ENCODE measurements at places on chromosomes 13 and 19.
A peak's percentile ranks its signal among the peaks of the same experiment; 100 is the strongest.

GRCh38 chr13:23289917-23290357, 109.2 kb downstream of the SGCG start:
- peak; percentile 23 for DNase-seq

DNA sequence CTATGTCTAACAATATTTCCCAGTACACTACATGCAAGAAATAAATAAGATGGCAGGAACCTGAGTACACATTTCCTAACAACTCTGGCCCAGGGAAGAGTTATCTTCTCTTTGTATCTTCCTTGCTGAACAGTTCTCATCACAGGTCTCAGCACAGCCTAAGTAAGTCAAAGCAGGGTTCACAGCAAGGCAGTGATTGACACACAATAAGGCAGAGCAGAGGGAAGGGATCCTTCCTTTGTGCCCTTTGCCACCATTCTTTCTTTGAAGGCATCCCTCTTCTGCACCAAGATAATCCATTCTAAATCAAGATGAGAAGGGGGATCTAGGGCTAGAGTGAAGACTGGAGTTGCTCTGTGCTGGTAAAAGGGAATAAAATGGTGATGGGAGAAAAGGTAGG, 73.4 kb upstream of the TRPC4 start:
- DNase-seq = no peak

DNA sequence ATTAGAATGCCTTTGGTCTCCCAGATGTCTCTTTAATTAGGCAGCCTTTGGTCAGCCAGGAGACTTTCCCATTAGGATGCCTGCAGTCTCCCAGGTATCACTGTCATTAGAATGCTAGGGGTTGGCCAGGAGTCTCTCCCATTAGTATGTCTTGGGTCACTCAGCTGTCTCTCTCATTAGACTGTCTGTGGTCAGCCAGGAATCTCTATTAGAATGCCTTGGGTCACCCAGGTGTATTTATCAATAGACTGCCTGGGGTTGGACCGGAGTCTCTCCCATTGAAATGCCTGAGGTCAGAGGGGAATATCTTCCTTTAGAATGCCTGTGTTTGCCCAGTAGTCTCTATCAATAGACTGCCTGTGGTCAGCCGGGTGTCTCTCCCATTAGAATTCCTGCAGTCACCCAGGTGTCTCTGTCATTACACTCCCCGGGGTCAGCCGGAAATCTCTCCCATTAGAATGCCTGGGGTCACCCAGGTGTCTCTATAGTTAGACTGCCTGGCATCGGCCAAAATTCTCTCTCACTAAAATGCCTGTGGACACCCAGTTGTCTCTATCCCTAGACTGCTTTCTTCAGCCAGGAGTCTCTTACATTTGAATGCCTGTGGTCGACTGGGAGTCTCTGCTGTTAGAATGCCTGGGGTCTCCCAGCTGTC, 1460.3 kb downstream of the UQCRFS1 start:
- no peak for DNase-seq

- no peak for DNase-seq
Measured at GRCh38 chr19:1098177-1099051, 3.2 kb upstream of the POLR2E start.

DNA sequence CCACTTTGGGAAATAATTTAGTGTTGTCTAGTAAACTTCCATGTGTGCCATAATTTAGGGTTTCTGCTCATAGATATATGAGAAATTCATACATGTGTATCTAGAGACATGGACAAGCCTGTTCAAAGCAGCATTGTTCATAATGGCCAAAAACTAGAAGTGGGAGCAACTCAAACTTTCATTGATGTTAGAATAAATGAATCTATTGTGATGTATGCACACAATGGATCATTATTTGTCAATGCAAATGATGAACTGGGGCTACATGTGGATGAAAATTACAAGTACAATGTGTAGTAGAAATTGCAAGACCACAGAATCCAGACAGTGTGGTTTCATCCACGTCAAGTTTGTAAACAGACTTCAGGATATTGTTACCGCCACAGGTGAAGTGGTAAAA, 284.7 kb downstream of the SLC7A1 start:
- no peak for DNase-seq

- DNase-seq = no peak
Measured at GRCh38 chr13:30731361-30732045, 3.8 kb upstream of the ALOX5AP start.

GRCh38 chr19:20186174-20186573, 19.2 kb downstream of the ZNF486 start:
- DNase-seq = no peak

DNA sequence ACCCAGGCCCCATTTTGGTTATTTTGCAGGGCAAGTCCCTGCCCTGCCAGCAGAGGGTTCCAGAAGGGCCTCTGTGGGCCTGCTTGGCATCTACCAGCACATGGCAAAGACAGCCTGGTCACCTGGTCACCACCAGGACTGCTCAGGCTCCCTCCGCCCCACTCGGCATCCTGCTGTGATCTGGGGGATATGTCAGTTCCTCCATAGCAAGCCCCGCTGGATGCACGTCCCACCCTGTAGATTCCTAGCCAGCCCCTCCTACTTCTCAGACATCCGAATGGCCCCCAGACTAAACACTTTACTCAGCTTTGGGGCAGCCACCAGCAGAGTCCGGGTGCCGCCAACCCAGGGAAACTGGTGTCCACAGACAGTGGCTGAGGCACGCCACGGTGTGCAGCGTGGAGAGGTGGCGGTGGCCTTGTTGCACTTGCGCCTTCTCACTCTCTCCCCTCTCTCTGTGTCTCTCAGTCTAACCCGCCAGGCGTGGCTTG, 31.8 kb upstream of the USE1 start:
- no peak for DNase-seq

GRCh38 chr13:81987677-81988357, 1646.9 kb upstream of the SPRY2 start:
- no peak for DNase-seq

- DNase-seq = no peak
Measured at GRCh38 chr19:18943465-18943864, 2.4 kb upstream of the HOMER3 start.

DNA sequence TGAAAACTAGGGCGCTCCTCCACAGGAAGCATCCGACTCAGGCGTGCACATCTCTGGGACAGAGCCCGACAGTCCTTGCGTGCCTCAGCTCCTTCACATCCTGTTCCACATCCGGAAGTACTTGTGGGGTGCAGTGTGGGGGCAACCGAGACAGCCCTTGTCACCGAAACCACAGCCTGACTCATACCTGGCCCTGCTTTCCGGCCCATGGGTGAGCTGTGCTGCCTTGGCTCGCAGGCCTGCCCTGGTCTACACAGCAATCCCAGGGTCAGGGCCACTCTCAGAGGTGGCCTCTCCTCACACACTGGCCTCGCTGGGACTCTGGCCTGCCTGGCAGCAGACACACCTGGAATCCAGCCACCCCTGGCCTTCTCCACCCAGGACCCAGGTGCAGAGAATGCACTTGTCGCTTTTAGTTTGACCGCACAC, 100.4 kb downstream of the STK24 start:
- DNase-seq = peak; percentile 20

- DNase-seq = no peak
Measured at GRCh38 chr13:23443110-23443509, 9.6 kb upstream of the SACS start.

DNA sequence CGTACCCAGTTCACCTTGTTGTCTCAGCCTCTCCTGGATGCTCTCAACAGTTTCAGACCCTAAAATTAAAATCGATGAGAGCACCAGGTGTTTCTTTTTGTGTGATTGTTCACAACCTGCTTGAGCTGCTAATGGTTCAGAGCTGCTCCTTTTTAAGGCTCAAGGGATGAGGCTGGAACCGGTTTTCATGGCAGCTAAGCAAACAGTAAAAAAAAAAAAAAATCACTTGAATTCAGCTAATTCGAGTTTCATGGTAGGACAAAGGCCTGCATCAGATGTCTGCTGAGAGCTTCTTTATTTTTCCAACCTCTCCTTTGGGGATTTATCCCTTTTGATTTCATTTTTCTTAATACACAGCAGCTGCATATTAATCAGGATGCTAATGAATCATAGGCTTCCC, 6.5 kb downstream of the SYCE2 start:
- DNase-seq = no peak

GRCh38 chr13:109293166-109293565, 493.2 kb downstream of the IRS2 start:
- no peak for DNase-seq

DNA sequence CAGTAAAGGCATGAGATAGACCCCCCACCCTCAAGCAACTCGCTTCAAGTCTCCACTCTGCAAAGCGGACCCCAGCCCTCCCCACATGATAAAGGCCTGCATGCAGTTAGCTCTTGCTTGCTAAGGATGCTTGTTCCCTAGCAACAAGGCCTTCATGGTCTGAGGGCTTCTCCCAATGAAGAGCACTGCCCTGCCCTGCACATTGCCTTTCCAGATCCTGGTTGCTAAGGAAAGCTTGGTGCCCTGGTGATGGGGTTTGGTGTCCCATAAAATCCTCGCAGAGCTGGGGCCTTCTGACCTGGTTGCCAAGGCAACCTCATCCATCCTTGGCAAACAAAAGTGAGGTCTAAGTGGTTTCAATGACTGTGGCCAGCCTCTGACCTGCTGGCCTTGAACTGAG, 6.0 kb downstream of the DBP start:
- no peak for DNase-seq

DNA sequence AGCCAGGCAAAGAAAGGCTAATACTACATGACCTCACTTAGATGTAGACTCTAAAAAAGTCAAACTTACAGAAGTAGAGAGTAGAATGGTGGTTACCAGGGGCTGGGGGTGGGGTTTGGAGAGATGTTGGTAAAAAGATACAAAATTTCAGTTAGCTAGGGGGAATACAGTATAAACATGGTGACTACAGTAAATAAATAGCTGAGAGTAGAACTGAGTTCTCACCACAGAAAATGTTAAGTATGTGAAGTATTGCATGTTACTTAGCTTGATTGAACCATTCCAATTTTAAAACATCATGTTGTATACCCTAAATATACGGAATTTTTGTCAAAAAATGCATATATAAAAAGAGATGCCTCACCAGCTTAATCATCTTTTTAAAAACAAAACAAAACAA, 67.5 kb upstream of the DOCK9 start:
- no peak for DNase-seq

DNA sequence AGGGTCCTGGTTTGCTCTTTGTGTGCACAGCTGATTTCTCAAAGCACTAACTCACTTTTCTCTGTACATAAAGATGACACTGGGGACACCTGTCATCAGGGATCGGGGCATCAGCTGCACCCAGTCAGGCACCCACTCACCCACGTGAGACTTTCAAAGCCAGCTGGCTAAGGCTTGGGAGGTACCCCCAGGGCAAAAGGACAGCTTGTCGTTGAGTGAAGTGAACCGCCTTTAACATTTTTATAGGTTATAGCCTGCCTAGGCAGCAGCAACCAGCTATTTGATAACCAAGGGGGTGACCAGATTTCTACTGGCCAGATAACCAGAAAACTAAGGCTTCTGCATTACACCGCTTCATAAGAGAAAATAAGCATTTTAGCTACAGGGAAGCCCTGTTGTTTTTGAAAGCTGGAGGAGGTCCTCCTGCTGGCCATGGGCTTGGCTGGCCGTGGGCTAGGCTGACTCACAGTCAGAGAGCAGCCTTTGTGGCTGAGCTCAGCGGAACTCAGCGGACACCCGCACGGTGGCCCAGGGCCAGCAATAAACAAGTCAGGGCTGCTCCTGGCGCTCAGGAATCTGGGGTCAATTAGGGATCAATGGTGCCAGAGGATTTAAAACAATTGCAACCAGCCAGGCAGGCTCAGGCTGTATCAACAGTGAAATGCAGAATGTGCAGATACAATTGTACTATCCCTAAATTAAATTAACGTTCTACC, 57.1 kb downstream of the ALOX5AP start:
- peak; percentile 94 for DNase-seq
